Cortex of kidney (tissue), 1 donor: ENCODE measurements at places on chromosomes 3 and 15.

DNA sequence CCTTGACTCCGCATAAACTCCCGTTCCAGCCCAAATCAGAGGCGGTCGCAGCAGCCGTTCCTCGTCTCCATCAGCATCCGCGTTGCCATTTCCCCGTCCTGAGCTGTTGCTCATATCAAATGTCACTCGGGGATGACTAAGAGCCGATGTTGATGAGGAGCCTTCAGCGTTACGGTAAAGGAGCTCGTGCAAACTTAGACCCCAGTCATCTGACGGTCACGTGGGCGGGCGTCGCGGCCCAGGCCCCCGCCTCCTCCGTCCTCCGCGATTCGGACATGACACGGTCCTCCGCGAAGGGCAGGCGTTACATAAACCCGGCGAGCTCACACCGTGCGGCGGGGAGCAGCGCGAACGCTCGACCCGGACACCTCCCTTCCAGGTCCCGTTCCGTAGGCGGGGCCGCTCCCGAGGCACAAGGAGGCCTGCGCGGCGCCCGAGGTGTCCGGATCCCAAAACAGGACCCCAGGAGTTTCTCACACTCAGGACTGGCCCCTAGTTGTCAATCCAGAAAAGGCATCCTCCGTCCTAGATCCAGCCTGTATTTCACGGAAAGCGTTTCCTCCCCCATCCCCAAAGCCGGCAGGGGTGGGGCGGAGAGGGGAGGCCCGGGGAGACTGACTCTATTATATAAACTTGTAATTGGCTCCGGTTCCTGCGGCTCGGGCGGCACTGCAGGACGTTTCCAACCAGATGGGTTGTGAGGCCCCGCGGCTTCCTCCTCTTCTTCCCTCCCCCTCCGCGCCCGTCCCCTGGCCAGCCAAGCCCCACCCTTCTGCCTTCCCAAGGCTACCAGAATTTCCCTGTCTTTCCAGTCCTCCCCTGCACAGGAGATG lies 100.0 kb upstream of the IGF1R start:
- no peak for DNase-seq

DNA sequence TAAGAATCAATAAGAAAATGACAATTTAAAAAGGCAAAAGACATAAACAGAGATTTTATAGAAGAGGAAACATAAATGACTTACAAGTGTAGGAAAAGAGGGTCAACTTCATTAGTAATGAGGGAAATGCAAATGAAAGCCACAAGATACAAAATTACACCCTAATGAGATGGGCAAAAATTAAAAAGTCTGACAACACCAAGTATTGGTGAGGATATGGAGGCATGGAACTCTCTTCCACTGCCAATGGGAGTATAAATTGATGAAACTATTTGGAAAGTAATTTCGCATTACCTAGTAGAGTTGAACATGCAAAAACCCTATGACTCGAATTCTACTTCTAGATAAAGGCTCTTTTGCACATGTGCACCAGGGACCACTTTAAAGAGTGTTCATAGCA lies 28.2 kb upstream of the ITGA11 start:
- no peak for DNase-seq

DNA sequence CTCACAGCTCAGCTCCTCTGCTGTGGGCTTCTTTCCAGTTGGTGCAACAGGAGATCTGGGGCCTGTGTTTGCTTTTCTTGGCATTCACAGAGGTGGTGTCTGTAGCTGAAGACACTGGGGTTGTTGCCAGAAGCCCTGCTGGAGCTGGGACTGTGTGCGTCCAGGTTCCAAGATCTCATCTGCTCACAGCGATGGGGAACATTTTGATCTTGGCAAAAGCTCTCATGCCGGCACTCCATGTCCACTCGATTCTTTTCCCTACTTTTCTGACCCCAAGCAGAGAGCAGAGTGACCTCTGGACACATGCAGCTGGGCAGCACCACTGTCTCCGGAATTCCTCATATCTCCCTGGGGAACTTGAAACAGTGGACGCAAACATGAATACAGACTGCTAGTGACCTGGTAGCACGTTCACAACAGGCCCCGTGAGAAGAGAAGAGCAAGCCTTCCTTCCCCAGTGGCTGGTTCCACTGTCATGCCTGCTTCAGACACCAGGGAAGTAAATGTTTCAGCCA lies 36.1 kb upstream of the MECOM start:
- DNase-seq: no peak

DNA sequence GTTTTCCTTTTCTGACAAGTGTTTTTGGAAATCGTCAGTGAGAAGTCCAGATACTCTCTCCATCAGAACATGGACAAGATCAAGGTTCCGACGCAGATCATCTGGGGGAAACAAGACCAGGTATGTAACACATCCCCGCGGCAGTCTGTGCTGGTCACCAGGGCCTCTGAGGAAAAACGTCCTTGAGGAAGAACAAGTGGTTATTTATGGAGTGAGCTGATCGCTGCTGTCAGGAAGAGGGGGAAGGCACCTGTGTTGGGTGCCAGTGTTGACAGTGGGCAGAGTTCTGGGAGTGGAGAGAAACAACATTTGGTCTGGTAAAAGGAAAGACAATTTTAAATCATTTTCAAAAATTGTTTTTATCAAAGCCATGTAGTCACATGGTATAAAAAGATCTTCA lies 20.7 kb upstream of the RPP14 start:
- DNase-seq: no peak

GRCh38 chr3:101521211-101521701 lies 8.2 kb upstream of the SENP7 start:
- DNase-seq: no peak

- DNase-seq: no peak
These were observed 208.2 kb upstream of the CTDSPL start for GRCh38 chr3:37653466-37653865.

DNA sequence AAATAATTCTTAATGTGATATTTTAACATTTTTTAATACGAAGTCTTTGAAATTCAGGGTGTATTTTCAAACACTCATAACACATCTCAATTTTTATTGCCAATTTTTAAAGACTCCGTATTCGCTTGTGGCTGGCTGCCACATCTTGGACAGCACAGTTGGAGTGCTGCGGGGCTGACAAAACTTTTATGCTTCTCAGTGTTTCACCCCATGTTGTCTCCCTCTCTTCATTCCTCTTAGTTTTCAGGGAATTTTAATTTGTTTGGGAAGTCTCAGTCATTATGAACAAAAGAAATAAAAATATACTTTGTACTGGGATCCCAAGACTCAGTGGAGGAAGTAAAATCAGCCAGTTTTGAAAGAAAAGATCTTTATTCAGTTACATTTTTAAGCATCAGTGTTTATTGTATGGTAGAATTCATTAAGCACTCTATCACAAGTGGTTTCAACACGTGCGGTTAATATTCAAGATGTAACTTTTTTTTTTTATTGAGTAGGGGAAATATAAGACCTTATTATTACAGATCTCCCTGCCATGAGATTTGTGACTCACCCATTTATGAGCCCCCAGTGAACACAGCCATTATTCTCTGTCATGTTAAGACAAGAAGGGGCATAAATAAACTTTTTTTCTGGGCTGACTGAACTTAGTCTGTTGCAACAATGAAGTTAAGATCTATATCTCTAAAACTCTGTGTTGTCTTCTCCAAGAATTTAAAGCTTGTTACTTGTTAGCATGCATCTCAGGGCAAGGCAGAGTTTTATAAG lies 26.8 kb downstream of the KAT2B start:
- DNase-seq: no peak
